ENCODE measurements at places on chromosomes 7 and 10. TPM values are rescaled to one million over a fixed set of nuclear protein-coding genes. Genes with fewer than 3 reads are reported as not detected.
A peak's percentile ranks its signal among the peaks of the same experiment; 100 is the strongest.

- DNase-seq = peak; percentile 49
These were observed 14.0 kb downstream of the DNAJB12 start for GRCh38 chr10:72340510-72341261.

GRCh38 chr10:80684259-80684658 lies 146.6 kb downstream of the SH2D4B start:
- no peak for DNase-seq

DNA sequence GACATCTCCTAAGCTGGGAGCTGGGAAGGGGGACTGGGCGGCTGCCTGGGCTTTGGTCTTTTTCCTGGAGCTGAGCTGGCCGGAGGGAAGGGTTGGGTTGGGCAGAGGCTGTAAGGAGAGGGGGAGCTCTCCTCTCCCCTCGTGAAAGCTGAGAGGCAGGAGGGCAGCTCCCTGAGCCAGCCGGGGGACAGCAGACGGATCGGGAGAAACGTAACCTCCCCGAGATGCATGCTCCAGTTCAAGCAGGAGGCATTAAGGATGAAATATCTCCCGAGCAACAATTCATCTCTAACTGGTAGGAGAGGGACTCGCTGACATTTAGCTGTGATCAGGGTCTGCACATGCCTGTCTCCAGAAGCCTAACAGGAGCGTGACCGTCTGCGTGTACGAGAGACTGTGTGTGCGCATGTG lies 19.9 kb upstream of the LBX1 start:
- DNase-seq = no peak

DNA sequence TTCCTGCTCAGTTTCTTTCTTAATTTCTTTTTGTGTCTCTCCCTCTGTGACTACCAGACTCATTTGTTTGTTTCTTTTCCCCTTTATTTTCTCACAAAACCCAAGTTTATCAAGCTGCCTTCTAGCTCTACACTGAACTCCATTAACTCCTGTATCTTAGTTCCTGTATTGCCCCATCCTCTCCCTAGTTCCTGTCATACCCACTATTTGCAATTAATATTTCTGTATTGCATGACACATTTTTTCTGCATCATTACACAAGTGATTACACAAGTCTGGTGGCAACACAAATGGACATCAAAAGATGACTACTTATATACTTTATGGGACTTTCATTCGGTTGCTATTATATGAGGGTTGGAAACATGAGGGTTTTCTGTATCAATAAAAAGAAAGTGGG lies 26.9 kb upstream of the OR9A4 start:
- no peak for DNase-seq

GRCh38 chr7:7103343-7104313 lies 78.7 kb upstream of the C1GALT1 start:
- DNase-seq = no peak

GRCh38 chr7:66283003-66283920 lies 78.1 kb downstream of the TPST1 start:
- no peak for DNase-seq

GRCh38 chr10:110634527-110635209 lies 9.5 kb upstream of the RBM20 start:
- DNase-seq = no peak

DNA sequence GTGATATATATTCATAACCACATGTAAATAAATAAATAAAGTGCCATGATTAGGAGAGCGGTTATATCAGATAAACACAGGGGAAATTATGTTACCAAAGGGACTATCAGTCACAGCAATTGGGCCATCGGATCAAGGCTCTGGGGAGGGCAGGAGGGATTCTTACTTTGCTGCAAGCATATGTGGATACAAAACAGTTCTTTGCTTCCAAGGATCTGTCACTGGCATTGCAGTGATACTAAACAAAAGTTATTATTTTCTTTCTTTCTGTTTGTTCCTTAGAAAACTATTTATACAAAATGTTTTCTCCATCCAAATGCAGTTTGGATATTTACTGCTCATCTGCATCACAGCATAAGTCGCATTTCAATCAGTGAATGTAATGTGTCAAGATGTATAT lies 188.4 kb upstream of the MGMT start:
- no peak for DNase-seq

The FKBP9 gene
- 224 TPM for polyA plus RNA-seq

Data from left lung (tissue), 14 donors.